ENCODE measurements at places on chromosomes 2 and 18.

GRCh38 chr2:3651691-3652648, 6.0 kb upstream of the ALLC start:
- peak; percentile 95 for DNase-seq

GRCh38 chr2:156702541-156702940, 266.4 kb downstream of the GPD2 start:
- no peak for DNase-seq

DNA sequence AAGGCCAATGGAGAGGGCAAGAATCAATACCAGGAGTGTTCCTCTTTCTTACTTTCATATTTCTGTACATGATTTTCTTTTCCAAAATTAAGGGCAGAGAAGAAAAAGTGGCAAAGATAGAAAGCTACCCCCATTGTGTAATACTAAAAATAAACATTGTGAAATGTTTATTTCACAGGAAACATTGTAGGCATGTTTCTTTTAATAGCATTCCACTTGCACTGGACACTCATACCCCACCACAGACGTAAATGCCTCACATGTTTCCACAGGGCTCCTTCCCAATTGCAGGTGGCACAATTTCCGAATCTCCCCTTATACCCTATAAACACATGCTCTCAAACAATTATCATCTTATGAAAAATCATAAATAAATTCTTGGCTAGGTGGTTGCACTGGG, 645.1 kb upstream of the SETBP1 start:
- no peak for DNase-seq

DNA sequence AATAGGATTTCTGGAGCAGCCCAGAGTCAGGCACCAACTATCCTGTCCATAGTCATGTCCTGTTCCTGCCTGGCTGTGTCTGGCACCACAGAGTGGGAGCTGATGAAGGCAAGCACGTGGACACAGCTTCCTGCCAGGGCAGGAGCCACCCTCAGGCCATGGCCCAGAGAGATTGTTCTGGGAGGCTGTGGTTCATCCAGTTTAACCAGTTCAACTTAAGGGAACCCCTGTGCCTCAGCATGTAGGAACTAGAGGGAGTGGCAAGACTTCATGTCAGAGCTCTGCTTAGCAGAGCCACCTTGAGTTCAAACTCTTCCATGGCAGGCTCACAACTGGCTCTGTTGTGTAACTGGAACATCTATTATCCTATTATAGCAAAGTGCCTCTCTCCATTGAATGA, 73.2 kb upstream of the NCKAP5 start:
- DNase-seq = no peak

GRCh38 chr2:232341739-232342126, 36.8 kb upstream of the ALPP start:
- DNase-seq = no peak

Measured in NCI-H69 (cell line).